ENCODE measurements at places on chromosomes 12 and 14.

GRCh38 chr14:30620178-30620577, 1.9 kb upstream of the SCFD1 start:
- DNase-seq: peak; percentile 87

- DNase-seq: no peak
These were observed 196.2 kb upstream of the C14orf180 start for GRCh38 chr14:104383088-104383995.

GRCh38 chr14:104794631-104794992, 936 bp downstream of the AKT1 start:
- DNase-seq: no peak

- no peak for DNase-seq
These were observed 13.2 kb upstream of the TIGAR start for GRCh38 chr12:4307593-4308333.

GRCh38 chr12:8037947-8038346, 5.4 kb downstream of the FOXJ2 start:
- no peak for DNase-seq

- peak; percentile 59 for DNase-seq
These were observed 10.6 kb downstream of the RARG start for GRCh38 chr12:53221203-53222080.

DNA sequence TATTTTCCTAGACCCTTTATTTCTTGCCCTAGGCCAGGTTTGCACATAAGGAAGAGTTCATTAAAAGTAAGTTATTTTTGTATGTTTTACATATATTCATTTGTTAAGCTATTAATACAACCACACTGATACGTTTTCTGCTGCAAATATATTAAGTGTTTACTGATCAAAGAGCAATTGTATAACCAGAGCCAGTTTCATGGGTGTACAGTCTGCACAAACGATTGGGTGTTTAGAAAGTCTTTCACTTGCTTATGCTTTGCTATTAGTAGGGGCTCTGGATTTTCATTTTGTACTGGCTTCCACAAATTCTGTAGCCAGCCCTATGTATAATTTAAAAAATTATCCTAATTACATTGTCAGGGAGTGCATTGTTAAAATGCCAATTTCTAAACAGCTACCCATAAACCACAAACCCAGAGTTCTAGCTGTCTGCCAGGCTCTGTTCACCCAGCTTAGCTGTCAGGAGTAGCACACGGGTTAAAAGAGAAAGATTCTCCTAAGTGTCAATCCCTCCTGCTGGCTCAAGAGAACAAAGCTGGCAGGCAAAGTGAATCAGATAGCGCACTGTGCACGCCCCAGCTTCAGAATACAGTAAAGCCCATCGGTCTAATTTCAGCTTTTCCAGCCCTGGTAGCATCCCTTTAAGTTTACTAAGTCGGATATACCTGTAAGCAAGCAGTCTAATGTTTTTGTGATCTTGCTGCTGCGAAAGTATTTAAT, 151.0 kb upstream of the LMO3 start:
- no peak for DNase-seq

- peak; percentile 41 for DNase-seq
These were observed 37.5 kb upstream of the CORO1C start for GRCh38 chr12:108768591-108769500.

DNA sequence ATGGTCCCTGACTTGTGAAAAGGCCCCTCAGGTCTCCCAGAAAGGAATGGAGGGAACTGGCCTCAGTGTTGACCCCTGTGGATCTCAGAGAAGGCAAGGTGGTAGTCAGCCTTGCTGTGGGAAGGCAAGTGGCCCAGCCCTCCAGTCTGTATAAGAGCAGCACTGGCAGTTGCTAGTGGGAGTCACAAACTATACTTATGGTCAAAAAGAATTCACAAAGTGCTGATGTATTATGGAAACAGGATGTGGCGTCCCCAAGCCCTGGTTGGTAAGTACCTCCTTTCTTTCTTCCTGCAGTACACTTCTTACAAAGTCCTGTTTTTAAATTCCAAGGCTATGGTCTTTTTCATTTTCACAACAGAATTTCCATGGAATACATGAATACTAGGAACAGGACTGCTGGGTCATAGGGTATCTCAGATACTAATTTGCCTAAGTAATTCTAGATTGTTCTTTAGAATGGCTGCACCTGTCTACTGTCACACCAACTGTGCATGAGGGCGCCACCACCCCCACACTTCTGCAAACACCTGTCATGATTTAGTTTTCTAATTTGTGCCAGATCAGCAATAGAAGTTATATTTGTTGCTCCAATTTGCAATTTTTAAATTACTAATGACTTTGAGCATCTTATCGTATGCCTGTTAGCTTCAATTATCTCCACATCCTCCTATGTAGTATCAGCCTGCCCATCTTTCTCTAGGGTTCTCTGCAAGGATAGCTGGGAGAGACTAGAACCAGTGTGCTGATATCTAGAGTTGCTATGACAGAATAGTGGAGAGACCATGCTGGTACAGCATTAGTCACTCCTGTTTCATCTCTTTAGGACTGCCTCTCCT, 40.7 kb upstream of the TMEM263 start:
- no peak for DNase-seq

DNA sequence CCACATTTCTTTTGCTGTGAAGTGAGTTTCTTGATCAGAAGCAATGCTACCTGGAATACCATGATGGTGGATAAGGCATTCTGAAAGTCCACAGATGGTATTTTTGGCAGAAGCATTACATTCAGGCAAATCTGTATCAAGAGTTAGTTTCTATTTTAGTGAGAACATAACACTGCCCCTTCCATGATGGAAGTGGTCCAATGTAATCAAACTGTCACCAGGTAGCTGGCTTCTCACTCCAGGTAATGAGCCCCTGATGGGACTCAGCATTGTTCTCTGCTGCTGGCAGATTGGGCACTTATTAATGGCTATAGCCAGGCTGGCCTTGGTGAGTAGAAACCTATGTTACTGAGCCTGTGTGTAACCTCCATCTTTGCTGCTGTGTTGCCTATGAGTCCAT, 80.7 kb downstream of the KCNA5 start:
- DNase-seq: no peak
